Spleen (tissue), 13 donors: ENCODE measurements at places on chromosomes 6 and 20.

- no peak for DNase-seq
Observed at GRCh38 chr6:148650941-148651505, 95.8 kb upstream of the UST start.

- no peak for DNase-seq
Observed at GRCh38 chr20:23492292-23492691, 1.4 kb downstream of the CST8 start.

GRCh38 chr6:45998524-45998923, 17.1 kb downstream of the CLIC5 start:
- no peak for DNase-seq

DNA sequence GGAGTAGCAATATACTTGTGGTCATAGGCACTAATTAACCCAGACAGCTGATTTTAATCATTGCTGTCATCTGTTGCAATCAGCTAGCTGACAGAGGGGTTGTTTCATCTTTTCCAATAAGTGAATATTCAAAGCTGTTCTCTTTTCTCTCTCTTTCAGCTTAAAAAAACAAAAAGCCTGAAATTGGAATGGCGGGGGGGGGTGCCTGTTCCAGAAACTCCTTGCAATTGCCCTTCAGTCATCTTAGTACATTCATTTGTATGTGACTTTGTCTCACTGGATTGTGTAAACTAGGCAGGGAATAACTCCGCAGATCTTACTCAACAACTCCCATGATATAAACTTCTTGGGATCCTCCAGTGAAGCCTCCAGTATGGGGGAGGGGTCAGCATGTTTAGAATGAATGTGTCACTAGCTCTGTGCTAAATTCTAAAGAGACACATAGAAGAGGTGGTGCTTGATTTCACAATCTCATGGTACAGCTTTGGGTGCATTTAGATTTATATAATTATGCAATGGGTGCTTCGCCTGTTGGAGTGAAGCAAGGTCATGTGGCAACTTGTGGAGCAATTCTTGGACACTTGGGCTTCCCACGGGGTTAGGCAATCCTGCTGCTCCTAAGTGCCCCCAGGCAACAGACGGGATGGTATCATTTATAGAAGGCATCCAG, 40.1 kb downstream of the SLC24A3 start:
- DNase-seq = no peak

DNA sequence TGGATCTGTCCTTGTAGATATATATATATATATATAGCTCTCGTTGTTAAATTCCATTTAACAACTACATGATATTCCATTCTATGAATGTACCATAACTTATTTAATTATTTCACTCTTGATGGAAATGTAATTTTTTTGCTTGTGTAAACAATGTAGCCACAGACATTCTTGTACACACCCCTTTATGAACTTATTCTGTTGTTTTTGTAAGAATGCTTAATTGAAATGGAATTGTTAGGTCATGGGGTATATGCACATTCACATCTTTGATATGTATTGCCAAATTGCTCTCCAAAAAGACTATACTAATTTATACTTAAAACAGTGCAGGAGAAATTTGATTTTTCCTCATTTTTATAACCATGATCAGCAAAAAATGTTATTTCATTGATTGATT, 67.2 kb downstream of the MAP3K4 start:
- DNase-seq = no peak

GRCh38 chr6:39938773-39939654, 4.8 kb upstream of the MOCS1 start:
- DNase-seq = no peak

DNA sequence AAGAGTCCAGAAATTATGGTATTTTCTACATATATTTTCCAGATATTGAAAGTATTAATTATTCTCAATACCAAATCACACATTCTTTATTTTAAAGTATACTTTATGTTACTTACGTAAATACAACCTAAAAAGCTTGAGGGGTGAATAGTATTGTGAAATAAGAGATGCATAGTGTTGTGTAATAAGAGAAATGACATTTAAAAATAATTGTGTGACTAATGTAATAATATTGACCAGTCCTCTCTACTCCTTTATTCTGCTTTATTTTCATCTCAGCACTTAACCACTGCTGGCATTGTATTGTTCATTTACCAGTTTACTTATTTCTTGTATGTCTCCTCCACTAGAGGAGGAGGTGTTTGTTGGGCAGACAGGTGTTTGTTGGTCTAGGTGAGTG, 135.6 kb downstream of the EYA4 start:
- DNase-seq = no peak

DNA sequence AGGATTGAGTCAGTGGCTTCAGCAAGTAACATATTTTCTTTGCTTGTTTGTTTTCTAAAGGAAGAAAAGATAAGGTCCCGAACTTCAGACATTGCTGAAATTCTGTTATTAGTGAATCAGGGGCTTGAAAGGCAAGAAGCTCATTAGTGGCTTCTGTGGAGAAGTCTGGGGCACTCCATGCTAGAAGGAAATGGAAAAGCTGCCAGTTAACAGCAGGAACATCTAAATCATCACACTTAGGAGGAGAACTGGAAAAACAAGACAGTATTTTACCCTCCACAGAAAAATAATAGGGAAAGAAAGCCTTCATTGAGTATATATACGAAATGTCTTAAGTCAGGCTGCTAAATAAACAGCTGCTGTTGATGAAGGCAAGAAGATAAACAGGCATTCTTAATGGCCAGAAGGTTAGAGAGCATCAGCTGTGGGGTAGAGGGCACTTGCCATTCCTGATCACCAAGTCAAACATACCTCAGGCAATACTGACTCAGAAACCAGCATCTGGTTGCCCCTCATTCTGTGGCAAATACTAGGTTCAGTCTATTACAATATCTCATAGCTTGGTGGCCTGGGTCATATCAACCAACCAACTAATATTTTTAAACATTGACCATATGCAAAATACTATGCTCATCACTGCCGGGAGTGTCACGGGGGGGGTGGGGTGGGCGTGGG, 143.2 kb upstream of the TENT5A start:
- DNase-seq = no peak

DNA sequence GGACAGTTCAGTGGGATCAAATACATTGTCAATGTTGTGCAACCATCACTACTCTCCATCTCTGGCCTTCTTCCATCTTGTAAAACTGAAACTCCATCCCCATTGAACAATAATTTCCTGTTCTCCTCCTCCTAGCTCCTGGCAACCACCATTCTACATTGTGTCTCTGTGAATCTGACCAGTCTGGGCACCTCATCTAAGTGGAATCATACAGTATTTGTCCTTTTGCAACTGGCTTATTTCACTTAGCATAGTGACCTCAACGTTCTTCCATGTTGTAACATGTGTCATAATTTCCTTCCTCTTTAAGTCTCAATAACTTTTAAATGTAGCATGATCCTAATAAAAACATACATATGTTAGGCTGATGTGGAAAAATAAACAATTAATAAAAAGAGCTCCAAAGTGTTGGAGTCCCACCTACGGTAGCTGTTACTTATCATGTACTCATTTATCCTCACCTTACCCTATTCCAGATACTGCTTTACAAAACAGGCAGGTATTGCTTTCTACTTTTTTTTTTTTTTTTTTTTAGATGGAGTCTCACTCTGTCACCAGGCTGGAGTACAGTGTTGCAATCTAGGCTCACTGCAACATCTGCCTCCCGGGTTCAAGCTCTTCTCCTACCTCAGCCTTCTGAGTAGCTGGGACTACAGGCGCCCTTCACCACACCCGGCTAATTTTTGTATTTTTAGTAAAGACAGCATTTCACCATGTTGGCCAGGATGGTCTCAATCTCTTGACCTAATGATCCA, 91.9 kb downstream of the TNFAIP3 start:
- DNase-seq = no peak

DNA sequence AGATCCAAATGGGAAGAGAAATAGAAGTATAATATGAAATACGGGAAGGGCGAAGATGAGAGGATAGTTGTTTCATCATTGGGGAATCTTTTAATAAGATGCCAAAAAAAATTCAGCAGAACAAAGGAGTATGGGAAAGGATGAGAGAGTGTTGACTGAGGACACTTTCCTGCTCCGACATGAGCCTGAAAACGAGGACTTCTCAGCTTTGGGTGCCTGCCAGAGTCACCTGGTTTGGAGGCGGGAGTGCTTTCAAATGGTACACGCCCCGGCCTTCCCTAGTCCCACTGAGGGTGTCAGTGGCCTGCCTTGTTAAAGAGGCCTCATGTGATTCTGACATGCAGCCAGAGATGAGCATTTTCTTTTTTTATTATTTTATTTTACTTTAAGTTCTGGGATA, 250.9 kb downstream of the ANKRD60 start:
- DNase-seq = no peak

DNA sequence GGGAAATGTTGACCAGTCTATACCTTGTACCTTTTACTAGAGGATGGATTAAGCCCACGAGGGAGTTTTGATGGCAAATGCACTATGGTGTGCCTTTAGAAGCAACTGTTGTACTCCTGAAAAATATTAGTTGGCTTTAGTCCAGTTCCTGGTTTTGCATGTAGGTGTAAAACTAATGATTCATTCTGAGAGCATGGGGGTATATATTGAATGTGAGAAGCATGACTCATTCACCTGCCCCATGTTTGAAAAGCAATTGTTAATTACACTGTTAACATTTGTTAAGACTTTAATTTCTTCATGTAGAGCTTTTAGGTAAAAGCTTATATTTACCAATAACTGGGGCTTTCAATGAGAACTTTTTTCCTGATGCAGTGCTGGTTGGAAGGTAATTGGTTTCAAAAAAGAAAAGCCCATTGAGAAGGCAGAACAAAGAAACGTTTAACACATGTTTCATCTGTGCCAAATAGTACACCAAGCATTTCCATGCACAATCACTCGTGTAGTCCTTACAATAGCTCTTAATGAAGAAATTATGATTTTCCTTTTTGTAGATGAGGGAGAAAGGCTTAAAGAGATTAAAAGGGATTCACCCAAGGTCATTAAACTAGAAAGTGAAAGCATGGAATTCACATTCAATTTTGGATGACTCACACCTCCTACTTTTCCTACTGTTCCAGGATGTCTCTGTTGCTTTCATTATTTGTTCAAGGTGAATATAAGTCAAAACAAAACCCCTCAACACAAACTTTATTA, 134.1 kb downstream of the CCDC170 start:
- DNase-seq = no peak

DNA sequence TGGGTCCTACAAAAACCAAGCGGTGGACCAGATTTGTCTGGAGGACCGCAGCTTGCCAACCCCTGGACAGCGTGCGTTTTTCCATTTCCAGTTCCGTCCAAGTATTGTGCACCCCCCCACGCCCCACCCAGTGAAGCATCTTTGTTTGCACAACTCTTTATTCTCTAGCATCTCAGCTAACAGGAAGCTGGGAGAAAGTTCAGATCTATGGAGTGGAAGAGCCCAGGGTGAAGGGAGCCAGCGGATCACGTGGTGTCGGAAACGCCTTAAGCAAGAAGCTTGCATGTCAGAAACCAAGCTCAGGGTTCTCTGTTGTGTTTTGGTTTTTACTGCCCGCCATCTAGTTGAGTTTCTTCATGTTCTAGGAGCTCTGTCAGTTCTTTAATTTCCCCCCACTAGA, 29.9 kb downstream of the ARID1B start:
- DNase-seq = no peak

GRCh38 chr6:37784585-37784967, 35.0 kb upstream of the ZFAND3 start:
- DNase-seq = no peak

DNA sequence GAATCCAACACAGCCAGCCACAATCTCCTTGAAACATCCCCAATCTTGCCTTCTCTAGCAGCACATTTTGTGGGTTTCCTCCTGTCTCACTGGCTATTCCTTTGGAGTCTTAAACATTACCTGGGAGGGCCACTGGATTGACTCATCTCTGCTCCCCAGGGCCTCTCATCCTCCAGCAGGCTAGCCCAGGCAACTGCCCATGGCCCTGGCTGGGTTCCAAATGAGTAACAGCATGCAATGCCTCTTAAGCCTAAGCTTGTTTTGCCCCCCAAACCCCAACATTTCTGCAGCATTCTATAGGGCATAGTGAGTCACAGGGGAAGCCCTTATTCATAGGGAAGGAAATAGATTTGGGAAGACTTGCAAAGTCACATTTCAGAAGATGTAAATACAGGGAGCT, 204.9 kb downstream of the FOXA2 start:
- no peak for DNase-seq

GRCh38 chr6:71725126-71725470, 161.3 kb upstream of the RIMS1 start:
- DNase-seq = no peak

GRCh38 chr6:148509800-148510581, 167.4 kb downstream of the SASH1 start:
- no peak for DNase-seq

- no peak for DNase-seq
Observed at GRCh38 chr20:33531047-33531877, 41.4 kb downstream of the CBFA2T2 start.

- no peak for DNase-seq
Observed at GRCh38 chr6:2186516-2186915, 58.9 kb downstream of the GMDS start.

DNA sequence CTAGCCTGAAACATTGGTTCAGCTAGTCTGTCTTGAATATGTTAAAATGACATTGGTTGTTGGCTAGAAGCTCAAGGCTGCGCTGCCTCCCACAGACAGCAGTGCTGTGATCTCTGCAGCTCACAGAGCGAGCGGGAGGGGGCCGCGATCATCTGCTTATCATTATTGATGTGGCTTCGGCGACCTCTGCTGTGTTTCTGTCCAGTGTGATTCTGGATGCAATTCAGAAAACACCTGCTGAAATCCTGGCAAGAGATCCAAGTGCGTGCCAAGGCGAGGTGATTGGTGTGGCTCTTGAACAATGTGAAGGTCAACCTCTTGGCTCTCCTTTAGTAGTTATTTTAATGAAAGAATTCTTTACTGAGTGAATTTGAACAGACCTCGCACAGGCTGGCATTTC, 142.3 kb upstream of the SASH1 start:
- no peak for DNase-seq

DNA sequence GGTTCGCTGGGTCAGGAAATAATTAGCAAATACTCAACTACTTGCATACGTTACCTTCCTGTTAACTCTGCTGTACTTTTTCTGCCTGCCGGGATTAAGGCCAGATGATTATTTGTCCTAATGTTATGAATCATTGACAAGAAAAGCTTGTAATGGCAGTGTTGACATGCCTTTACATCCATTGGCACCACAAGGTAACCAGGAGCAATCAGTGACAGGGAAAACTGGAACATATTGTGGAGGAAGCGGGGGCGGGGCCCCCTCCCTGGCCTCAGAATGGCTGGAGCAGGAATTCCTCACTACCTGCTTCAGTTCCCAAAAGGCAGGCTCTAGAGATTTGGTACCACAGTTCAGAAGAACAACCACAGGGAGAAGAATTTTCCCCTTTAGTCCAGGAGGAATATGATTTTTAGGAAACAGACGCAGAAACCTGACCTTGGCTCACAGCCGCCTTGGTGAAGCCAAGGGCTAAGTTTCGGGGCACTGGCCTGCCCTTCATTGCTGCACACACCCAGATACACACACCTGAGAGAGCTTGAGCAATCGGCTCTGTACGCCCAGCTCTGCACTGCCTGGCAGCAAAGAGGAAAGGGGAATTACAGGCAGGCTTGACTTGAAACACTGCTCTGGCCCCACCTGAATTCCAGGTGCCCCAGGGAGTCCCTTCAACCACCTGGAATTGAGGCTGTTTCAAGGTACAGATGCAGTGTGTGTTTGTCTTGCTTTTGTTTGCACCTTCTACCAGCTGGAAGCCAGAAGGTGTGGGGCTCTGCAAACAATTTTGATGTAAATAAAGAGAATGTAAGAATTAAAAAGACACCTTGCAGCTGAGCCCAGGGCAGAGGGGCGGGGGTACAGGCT, 89.8 kb downstream of the MYB start:
- no peak for DNase-seq

- no peak for DNase-seq
Observed at GRCh38 chr6:168618546-168619315, 177.7 kb downstream of the SMOC2 start.

- DNase-seq = no peak
Observed at GRCh38 chr20:43448748-43449535, 8.8 kb upstream of the SRSF6 start.
